ENCODE measurements at places on chromosomes 13 and 19.

GRCh38 chr13:52104624-52105023 lies 24.2 kb downstream of the NEK5 start:
- no peak for DNase-seq

- no peak for DNase-seq
These were observed 18.8 kb downstream of the CYTH2 start for GRCh38 chr19:48487948-48488347.

GRCh38 chr13:100870898-100871297 lies 196.3 kb upstream of the TMTC4 start:
- DNase-seq = no peak

GRCh38 chr13:73767191-73767741 lies 366.9 kb downstream of the KLF12 start:
- DNase-seq = no peak

GRCh38 chr13:113564331-113565023 lies 20.1 kb upstream of the TFDP1 start:
- DNase-seq = no peak

DNA sequence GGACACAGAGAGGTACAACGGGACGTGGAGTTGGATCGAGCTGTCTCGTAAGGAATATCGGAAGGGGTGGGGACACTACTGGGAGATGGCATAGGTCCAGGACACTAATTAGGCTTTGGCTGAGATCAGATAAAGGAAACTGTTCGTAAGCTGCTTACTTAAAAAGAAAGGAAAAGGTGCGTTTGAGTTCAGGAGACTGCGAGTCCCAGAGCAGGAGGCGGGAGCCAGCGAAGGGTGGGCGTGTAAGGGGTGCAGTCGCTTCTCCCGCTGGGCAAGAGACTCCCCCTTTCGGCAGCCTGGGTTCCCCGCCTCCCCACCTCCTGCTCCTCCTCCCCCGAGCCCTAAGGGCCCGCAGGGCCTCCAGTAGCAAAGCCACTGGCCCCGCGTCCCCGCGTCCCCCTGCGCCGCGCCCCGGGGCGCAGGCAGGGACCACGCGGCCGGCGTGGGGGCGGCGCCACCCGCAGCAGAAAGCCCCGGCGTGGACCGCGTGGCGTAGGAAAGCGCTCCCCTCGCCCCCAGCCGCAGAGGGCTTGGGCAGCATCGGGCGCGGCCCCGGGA lies 547 bp downstream of the ABCC4 start:
- peak; percentile 86 for DNase-seq

DNA sequence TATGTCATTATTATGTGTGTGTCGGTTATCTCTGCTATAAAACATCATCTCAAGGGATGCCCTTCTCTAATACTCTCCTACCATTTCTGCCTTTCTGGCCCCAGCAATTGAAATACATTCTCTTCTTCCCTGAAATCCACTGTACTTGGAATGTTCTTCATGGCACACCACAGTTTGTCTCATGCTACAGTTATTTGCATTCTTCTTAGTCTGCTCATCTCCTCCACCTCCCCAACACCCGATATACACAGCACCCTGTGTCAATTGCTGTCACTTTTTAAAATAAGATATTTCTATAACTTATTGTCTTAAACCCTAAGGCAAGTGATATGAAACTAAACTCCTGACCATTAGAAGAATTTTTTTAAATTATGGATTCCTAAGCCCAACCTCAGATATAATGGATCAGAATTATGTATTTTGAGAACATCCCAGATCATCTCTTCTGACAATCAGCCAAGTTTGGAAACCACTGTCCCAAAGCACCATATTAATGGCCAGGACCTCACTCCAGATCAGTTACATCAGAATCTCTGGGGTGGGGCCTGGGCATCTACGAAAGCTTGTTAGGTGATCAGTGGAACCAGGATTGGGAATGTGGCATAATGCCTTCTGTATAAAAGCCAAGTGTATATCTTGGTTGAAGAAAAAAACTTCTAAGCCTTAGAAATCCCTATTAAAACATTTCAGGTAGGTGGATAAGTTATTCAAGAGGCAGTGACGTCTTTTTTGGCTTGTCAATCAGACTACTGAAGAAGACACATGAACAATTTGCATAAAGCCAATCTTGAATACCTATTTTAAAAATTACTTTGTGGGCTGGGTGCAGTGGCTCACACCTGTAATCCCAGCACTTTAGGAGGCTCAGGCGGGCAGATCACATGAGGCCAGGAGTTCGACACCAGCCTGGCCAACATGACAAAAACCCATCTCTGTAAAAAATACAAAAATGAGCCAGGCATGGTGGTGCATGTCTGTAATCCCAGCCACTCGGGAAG lies 30.0 kb upstream of the KBTBD7 start:
- DNase-seq = no peak

DNA sequence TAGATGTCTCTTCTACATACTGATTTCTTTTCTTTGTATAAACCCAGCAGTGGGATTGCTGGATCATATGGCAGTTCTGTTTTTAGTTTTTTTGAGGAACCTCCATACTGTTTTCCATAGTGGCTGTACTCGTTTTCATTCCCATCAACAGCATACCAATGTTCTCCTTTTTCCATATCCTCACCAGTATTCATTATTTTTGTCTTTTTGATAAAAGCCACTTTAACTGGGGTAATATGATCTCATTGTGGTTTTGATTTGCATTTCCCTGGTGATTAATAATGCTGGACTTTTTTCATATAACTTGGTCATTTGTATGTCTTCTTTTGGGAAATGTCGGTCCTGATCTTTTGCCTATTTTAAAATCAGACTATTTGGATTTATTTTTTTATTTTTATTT lies 108.5 kb downstream of the PAN3 start:
- no peak for DNase-seq

DNA sequence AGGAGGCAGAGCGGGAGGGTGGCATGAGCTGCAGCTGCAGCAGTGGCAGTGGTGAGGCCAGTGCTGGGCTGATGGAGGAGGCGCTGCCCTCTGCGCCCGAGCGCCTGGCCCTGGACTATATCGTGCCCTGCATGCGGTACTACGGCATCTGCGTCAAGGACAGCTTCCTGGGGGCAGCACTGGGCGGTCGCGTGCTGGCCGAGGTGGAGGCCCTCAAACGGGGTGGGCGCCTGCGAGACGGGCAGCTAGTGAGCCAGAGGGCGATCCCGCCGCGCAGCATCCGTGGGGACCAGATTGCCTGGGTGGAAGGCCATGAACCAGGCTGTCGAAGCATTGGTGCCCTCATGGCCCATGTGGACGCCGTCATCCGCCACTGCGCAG lies 2.0 kb downstream of the EGLN2 start:
- DNase-seq = no peak

- DNase-seq = no peak
These were observed 21.7 kb upstream of the KCTD4 start for GRCh38 chr13:45222516-45222915.

- DNase-seq = no peak
These were observed 40.8 kb upstream of the F7 start for GRCh38 chr13:113064534-113065405.

- no peak for DNase-seq
These were observed 17.2 kb downstream of the KCNC3 start for GRCh38 chr19:50311723-50312635.

DNA sequence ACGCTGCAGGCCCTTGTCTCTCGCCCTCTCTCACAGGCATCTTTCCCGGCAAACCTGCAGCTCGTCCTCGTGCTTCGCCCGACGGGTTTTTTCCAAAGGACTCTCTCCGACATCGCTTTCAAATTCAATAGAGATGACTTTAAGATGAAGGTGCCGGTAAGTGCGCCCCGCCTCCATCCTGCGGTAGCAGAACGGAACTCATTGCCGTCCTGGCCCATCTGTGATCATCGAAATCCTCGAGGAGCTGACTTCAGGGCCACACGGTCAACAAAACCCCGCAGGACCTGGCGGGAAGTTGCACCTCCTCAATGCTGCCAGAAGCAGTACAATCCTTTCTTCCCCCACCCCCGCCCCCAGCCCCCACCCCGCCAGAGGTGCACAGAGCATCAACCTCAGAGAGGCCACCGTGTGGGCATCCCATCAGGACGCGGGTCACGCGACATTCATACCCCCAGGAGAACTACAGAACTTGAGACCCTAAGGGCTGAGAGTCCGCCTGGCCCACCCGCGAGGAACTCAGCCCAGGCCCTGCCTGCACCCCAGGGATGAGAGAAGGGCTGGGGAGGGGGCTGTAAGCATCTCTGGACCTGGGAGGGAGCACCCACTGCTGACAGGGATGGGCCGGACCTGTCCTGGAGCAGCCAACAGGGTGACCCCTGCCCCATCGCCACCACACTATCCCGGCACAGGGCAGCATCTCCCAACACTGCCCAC lies 44.9 kb upstream of the F7 start:
- no peak for DNase-seq

GRCh38 chr13:48492096-48492440 lies 40.8 kb downstream of the RCBTB2 start:
- DNase-seq = no peak

DNA sequence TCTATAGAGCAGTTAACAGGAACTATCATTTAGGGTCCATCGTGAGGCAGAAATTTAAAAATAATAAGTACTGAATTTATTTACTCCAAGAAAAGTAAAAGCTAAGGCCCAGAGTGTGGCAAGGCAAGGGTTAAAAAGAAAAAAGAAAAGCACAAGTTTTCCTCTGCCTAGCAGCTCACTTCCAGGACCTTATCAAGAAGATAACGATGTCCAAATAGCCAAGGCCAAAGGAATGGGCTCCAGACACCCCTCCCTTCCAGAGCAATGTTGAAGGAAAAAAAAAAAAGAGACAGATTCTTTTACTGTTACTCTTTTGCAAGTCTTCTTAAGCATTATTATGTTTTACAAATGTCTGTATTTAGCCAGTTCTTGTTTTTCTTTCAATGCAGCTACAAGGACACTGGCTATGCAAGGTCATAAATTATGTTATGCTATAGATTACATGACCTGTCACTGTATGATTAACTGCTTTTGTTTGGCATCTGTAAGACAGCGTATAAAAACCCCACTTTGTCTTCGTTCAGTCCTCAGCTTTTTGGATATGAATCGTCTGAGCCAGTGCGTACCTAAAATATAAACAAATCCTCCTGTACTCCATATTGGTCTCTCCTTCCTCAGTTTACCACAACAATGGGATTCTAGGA lies 2.9 kb upstream of the ZNF700 start:
- no peak for DNase-seq

DNA sequence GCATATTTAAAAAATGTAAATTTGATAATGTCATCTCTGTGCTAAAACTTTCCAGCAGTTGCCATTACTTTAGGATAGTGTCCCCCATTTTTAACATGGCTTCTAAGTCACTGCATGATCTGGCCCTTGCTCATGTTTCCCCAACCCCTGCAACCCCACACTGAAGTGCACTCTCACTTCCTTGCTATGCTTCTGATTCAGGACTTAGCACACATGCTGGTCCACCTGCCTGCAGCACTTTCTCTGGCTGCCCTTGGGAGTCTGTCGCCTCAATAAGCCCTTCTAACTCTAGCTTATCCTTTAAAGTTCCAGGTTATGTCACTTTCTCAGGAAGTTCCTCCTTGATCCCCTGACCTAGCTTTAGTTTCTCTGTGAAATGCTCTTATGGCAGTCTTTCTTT lies 241.0 kb downstream of the POSTN start:
- no peak for DNase-seq
